ENCODE measurements at places on chromosomes 3 and 15.

DNA sequence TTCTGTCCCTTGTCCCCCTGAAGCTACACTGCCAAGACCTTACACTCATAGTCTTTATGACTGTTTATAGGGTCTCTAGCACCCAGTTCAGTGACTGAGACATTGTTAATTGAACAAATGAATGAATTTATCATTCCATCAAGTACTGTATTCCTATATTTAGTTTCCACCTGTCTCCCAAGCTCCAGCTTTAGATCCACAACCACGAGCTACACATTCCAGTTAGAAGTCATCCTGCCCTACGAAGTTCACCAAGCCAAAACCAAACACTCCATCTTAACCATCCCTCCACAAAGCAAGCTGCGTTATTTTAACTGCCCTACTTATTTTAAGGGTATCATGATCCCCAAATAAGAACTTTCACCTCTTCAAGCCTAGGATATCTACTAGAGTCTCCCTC lies 31.3 kb downstream of the TNIK start:
- DNase-seq, result no peak

- DNase-seq, result no peak
Measured at GRCh38 chr3:174869448-174869847, 10.3 kb downstream of the NAALADL2 start.

GRCh38 chr3:13028010-13028821 lies 45.0 kb downstream of the IQSEC1 start:
- no peak for DNase-seq

- no peak for DNase-seq
Measured at GRCh38 chr3:123819949-123820348, 64.2 kb downstream of the MYLK start.

DNA sequence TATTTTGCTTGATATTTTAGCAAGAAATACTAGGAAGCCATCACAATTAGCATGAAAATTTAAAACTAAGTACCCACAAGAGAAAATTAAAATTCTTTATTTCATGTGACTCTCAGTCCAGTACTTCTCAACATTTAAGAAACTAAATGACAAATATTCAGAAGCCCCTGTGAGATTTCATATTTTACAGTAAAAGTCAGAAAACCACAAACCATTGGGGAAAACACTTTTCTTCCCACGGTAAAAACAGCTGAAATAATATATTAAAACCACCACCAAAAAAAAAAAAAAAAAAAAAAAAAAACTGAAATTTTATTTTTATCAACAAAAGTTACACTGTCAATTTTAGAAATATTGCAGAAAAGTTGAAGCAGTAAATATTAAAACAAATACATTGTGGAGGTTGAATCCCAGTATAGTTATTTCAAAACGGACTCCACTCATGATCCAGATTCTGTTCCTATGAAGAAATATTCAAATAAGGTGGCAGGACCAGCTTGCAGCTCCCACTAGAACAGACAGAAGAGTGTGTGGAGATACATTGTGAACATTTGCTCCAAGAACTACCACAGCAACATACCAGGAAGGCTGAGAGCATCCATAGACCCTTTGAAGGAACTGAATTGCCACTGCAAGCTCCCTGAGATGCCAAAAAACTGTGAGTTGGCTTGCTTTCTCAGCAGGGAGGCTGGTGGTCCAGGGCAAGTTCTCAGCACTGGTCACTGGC lies 308.2 kb downstream of the CTNNB1 start:
- no peak for DNase-seq

Data from AG10803 (cell line).